Stimulated activated CD8-positive, alpha-beta memory T cell treated with anti-CD3 and anti-CD28 coated beads, Interleukin-7, amount 100 ng/mL, for 1 hour (primary cell): ENCODE measurements at places on chromosomes 6 and 20.

DNA sequence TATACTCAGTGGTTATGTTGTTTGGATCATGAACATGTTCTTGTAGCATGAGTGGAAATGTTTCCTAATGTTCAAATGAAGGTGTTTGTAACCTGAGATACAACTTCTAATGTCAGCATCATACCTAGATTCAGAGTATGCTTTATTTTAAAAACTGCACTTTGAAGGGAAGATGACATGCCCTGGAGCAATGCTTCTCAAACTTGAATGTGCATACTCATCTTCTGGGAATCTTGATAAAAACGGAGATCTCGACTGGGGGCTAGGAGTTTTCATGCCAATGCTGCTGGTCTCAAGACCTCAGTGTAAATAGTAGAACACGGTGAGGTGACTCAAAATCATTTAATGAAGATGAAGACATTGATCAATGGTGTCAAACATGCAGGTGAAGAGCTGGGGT, 440.0 kb upstream of the NOX3 start:
- no peak for DNase-seq

- no peak for DNase-seq
Observed at GRCh38 chr20:36688630-36689029, 42.6 kb upstream of the SLA2 start.

DNA sequence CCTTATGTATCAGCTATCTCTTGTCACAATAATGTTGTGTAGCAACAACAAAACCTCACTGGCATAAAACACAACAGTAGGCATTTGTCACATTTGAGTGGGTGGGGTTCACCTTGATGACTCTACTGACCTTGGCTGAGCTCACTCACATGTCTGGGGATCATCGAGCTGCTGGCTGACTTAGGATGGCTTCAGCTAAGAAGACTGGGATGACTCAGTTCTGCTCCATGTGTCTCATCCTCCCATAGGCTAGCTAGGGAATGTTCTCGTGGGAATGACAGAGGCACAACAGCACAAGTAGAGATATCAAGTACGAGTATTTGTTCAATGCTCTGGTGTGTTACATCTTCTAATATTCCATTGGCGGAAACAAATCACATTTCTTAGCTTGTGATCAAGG, 167.9 kb downstream of the PLCB1 start:
- no peak for DNase-seq

GRCh38 chr20:35238170-35238569, 11.7 kb downstream of the MMP24 start:
- DNase-seq, result no peak

DNA sequence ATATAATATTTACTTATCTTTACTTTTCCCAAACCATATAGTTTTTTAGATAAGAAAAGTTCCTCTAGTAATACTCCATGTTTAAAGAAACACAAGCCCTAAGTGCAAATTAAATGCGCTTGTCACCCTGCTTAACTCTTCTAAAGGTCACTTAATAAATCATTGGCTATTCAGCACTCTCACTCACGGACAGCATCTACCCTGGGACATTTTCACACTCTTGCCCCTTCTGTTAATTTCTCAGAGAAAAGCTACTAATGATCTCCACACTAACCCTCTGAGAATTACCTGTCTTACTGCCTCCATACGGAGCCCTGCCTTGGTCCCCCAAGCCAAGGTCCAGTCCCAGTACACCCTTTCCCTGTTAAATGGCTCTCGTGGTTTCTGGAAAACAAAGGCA, 102.2 kb downstream of the NRN1 start:
- no peak for DNase-seq

DNA sequence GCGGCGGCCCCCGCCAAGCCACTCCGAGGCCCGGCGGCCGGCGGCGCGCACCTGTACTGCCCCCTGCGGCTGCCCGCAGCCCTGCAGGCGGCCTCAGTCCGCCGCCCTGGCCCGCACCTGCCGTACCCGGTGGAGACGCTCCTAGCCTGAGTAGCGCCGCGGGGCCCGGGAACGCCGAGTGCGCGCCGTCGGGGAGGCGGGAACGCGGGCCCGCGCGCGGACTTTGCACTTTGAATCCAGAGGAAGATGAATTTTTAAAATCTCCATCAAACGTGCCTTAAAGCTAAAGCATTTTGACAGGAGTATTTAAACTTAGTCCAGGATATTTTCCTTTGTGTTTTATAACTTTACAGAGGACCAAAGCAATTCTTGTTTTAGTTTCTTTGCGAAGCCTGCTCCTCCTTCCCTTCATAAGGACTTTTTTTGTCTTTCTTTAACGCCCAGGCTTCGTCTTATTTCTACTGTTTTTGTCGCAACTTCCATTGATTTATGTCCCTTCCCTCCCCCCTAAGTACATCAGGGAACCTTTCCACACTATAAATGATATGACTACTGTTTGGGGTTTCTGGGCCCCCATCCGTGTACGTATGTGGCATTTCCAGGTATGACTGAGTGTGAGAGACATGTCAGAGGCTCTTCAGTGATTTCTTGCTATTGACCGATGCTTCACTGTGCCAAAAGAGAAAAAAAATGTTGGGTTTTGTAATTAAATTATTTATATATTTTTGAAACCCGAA, 2.0 kb downstream of the FOXQ1 start:
- DNase-seq, result no peak

DNA sequence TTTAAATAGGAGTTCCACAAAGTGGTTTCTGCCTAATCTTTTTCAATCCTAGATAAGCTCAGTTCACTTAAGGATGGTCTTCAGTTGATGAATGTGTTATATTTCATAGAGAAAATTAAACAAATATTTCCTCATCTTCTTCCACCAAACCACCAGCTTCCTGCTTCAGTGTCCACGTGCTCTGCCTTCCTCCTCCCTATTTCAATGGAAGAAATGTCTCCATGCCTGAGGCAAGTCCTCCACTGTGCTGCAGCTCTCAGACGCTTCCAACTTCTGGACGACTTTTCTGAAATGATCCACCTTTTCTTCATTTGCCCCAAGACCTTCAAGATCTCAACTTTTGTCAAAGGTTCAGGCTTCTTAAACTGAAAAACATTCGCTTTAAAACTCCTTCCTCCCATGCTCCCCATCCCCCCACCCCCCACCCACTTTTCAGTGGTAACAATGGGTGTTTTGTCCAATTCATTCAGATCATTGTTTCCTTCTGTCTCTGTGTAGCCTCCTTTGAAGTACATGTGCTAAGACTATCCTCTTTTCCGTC, 25.3 kb upstream of the FABP7 start:
- no peak for DNase-seq

- no peak for DNase-seq
Observed at GRCh38 chr20:14777591-14777990, 440.2 kb upstream of the FLRT3 start.

DNA sequence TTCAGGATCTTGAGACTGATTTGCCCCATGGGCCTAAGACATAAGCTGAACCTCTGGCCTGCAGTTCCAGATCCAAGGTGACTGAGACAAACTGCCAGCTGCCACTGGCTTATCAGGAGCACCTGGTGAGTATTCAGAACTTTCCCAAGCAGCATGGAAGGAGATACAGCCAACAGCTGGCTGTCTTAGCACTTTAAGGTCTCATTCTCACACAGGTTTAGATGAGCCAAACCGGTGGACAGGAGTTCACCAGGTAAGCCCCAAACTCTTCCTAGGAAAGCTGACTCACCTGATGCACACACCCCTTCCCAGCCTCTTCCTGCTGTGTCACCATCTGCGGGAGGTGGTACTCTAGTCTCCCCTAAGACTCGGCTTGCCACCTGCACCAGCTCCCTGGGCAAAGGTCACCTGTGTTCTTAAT, at the start of gene BANF2:
Gene BANF2, plus strand, starts transcription at position 36 of the 421 bp plus-strand sequence. CDS start 25,060 bp downstream, outside the sequence.
- DNase-seq, result no peak

DNA sequence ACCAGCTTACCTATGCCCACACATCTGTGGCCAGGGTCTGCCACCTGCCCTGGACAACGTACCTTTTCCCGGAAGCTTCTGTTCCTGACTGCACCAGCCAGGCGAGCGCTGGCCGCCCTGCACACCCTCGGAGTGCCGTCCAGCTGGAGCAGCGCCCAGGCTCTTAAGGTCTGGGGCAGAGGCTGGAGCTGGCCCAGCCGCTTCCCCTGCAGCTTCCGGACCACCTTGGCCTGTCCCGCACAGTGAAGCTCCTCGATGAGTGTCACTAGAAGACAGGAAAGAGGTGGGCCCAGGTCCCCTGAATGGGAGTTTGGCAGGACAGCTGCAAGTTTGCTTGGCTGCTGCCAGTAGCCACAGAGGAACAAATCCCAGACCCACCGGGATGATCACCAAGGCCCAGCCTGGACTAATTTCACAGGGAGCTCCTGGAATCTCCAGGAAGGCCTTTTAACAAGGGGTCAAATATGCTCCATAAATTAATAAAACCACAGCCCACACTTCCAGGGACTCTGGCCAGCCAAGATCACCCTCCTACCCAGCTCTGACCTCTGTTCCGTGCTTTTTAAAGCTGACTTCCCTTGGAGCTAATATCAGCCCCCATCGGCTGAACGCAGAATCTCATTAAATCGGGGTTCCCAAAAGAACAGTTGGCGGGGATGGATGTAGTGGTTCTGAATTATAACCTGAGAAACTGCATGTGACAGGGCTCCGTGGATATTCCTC, 82.3 kb downstream of the PTPN1 start:
- no peak for DNase-seq

- DNase-seq, result no peak
Observed at GRCh38 chr20:12823734-12824133, 185.0 kb upstream of the SPTLC3 start.

GRCh38 chr6:144320741-144321140, 35.6 kb downstream of the UTRN start:
- no peak for DNase-seq

DNA sequence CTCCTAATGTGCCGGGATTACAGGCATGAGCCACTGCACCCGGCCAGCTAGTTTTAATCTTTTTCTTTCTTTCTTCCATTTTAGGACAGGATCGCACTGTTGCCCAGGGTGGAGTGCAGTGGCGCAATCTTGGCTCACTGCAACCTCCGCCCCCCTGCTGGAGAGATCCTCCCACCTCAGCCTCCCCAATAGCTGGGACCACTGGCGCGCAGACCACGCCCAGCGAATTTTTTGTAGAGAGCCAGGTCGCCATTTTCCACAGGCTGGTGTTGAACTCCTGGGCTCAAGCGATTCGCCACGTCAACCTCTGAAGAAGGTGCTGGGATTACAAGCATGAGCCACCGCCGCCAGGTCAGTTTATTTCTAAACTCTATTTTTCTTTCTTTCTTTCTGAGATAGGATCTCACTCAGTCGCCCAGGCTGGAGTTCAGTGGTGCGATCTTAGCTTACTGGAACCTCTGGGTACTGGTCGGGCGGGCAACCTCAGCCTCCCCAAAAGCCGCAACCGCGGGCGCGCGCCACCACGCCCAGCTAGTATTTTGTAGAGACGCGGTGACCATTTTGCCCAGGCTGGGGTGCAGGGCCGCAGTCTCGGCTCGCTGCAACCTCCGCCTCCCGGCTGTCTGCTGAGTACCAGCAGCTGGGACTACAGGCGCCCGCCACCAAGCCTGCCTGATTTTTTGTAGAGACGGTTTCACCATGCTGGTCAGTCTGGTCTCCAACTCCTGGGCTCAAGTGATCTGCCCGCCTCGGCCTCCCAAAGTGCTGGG, 20.0 kb upstream of the LIN28B start:
- no peak for DNase-seq

DNA sequence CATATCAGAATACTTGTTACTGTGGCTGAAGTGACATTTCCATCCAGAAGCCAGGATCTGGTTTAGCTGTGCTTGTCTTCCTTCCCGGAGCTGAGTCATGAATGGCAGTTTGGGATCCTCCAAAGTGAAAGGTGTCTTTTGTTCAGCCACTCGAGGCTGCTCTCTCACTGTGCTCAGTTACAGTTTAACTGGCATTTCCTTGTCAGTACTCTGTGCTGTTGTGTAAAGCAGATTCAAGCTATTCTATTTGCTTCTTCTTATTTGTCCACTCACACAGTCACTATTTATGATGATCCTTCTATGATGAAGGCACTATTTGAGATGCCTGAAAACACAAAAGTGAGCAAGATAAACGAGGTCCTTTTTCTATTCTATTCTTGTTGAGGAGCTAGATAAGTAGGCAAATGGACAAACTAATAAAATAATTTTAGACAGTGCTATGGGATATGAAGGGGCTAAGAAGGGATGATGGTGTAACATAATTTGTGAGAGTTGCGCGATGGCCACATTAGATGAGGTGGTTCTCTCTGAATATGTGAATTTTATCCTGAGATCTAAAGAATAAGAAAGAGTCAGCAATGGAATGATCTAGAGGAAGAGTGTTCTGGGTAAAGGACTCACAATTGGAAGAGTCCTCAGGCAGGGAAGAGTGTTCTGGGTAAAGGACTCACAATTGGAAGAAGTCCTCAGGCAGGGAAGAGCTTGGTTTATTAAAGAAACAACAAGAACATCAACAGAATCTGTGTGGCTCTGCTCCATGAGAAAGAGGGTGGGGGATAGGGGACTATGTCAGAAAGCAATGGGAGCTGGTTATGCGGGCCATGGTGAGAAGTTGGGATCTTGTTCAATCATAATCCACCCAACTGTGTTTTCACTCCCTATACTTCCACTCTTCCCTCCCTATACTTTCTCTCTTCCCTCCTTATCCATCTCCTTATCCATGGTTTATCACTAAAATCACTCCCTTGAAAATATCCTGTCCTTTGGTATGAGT, 40.1 kb downstream of the CYP24A1 start:
- no peak for DNase-seq

DNA sequence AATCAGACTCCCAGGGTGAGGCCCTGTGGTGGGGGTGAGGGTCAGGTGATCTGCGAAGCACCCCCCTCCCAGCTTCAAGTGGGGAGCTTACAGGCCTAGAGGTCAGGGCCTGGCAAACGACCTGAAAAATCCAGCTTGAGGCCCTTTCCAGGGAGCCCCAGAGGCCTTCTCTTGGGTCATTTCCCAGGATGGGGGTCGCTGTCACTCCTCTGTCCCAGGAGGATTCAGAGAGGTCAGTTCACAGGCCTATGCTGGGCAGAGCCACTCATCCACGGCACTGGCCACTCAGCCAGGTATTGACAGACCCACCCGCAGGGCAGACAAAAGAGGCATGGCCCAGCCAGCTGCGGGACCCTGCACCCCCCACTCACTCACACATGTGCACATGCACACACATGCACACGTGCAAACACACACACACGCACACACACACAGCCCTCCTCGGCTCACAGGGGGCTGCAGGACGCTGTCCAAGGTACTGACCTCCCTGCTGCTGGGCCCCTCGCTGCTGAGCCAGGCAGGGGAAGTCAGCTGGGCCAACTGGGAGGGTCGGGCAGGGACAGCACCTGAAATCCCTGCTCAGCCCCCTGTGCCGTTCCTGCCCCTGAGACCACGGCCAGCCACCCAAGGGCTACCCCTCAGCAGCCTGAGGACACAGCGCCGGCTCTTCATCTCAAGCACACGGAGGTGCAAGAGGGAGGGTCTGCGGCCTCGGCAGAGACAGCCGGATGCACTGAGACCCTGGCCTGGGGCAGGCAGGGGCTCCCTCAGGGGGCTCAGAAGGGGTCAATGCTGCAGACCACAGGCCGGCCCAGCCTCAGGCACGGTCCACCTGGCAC, 113.8 kb downstream of the TAF4 start:
- no peak for DNase-seq

DNA sequence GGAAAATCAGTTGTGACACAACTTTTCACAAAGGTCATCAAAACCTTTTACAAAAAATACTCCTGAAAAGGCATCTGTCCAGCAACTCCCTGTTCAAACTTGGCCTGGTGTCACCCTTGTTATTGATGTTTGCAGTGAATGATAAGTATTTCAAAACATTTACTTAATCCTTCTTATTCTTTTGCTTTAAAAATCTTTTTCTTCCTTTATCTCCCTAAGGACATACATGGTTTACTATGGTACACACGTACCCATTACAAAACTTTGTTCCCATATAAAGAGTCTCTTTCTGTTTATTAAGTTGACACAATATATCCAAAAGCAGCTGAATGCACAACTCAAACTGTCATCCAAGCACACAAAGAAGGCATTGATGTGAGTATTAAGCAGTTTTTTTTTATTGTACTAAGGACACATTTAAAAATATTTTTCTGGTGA, 17.5 kb downstream of the GSTA2 start:
- DNase-seq, result no peak
